ENCODE measurements at places on chromosomes 2 and 18.
A peak's percentile ranks its signal among the peaks of the same experiment; 100 is the strongest.

- DNase-seq = no peak
Observed at GRCh38 chr2:61141151-61141550, 20.8 kb upstream of the C2orf74 start.

DNA sequence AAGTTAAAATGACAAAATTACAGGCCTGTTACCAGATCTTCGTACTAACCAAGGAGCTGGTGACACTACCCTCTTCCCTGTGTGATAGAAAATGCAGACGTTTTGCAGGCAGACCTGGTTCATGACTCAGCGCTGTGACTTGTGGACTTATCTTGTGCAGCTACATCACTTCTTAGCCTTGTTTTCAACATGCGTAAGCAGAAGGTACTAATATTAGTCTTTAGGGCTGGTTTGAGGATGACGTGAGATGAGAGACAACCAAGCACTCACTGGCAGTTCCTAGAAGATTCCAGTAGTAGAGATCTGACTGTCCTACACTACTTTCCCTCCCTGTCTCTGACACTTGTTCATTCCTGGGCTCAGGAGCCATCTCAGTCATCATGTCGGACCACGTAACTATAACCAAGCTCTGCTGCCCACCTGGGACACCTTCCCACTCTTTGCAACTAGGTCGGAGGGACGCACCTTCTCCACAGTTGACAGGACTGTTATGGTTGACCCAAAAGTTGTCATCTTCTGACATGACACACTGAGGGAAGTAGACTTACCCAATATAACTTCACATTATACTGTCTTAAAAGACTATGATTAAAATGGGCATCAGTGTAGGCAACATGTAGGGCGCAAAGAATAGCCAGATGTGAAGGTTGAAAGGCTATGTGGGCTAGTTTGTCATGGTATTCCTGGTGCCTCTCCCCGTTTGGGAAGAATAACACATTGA is 64.8 kb downstream of the TNFRSF11A start:
- DNase-seq = no peak

GRCh38 chr2:199772035-199772976 is 78.7 kb downstream of the FTCDNL1 start:
- DNase-seq = no peak

DNA sequence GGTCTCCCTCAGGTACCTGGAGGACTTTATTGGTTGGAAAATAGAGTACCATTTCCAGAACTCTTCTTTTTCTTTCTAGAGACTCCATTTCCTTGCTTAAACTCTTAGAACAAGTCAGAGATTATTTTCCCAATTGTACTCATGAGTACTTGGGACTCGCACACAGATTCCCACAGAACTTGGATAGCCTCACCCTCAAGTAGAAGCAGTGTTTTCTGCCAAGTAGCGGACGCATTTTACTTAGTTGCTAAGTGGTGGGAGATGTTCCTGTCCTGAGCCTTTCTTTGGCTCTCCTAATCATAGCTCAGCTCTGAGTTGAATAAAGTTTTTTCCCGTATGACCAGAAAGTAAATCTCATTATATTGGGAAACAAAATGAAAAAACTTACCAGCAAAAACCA is 17.2 kb downstream of the SLC30A3 start:
- DNase-seq = no peak

- DNase-seq = no peak
Observed at GRCh38 chr2:60091894-60092293, 461.6 kb downstream of the BCL11A start.

GRCh38 chr2:212892193-212892592 is 259.2 kb downstream of the IKZF2 start:
- DNase-seq = no peak

DNA sequence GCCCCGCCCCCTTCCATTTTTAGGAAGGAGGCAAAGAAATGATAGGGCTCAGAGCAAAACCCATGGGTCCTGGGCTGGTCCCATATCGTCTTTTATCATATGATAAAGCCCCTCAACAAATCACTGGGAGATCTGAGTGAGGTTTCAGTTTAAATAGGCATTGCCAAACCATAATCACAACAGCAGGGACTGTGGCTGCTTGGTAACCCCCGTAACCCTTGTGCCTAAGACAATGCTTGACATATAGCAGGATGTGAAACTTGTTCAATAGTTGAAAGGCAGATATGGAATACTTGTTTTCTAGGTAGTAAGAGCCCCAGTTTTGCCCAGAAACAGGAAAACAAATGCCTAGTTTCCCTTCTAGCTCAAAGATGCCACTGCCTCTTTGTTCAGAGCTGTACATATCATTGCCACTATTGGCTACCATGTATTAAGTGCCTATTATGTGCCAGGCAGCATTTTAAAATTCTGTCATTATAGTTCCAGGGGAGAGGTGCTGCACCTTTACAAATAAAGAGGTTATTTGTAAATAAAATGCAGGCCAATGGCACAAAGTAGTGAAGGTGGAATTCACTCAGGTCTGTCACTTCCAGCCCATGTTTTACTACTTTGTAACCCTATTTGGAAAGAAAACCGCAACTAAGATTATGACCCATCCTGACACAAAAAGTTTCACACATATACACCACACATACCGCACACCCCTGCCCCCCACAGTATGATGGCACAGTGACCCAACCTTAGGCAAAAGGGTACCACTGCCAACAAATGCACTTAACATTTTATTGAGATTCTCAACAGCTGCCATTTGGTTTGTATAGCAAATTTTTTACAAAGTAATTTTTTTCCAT is 14.2 kb downstream of the NAGK start:
- DNase-seq = no peak

DNA sequence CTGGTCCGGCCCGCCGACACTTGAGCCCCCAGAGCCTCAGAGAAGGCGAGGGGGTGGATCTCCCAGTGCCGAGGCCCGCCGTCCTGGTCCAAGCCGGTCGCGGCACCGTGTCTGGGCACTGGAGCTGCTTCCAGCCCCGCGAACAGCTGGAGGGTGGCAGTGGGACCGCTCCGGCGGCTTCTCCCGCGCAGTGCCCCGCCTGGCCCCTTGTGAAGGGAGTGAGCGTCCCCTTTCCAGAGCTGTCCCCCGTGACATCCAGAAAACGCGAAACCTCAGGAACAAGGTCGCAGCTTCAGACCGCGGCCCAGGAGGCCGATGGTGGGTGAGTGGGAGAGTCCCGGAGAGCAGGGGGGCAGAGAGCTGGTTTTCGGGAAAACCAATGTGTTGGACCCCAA is 579 bp upstream of the EMX1 start:
- no peak for DNase-seq

DNA sequence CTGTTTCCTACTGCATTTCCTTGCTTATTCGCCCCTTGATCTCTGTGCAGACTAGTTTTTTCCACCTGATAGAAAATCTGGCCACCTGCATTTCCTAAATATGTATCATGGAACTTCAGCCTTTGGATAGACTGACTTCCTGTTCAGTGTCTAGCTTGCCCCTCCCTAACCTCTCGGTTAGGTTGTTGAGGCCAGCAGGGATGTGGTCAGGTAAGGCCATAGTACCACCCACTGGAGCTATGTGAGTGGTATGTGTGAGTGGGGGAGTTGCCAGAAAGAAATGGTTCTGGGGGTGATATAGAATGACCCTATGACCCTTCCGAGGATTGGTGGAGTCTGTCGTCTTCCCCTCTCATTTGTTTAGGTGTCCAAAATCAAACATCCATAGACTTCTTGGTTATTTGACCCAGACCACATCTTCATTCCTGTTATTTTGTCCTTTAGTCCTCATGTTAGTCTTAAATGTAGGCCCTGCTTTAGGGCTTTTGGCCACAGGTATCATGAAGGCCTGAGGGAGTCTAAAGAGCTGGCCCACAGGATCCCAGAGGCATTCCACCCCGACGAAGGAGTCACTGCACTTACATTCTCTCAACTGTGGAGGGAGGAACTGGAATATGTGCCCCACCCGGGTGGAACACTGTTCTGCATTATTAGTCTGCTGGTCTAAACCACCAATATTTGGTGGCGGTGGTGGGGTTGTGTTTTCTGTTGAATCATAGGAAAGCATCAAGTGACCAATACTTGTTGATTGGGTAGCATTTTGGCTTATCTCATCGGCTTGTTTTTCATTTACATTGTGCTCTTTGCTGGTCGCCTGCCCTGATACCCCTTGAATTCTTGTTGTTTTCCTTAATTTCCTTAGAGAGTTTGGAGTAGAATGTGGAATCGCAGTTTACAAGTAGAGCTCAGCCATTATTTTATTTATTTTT is 21.9 kb downstream of the CAB39 start:
- no peak for DNase-seq

GRCh38 chr18:45686891-45687611 is 36.9 kb upstream of the SLC14A1 start:
- DNase-seq = no peak

GRCh38 chr2:135685361-135685760 is 56.3 kb upstream of the UBXN4 start:
- DNase-seq = no peak

DNA sequence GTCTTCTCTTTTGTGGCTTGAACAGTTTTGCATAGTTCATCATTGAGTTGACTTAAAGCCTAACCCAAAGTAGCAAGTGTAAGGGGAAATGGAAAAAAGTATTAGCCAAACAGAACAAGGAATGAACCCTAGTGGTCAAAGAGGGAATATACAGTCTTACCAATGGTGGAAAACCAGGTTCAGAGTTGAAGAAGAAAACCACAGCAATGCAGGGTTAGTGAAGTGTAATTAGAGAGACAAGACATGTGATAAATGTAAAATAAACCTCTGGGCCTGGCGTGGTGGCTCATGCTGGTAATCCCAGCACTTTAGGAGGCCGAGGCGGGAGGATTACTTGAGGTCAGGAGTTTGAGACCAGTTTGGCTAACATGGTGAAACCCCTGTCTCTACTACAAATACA is 2.4 kb downstream of the TTN start:
- peak; percentile 18 for DNase-seq

DNA sequence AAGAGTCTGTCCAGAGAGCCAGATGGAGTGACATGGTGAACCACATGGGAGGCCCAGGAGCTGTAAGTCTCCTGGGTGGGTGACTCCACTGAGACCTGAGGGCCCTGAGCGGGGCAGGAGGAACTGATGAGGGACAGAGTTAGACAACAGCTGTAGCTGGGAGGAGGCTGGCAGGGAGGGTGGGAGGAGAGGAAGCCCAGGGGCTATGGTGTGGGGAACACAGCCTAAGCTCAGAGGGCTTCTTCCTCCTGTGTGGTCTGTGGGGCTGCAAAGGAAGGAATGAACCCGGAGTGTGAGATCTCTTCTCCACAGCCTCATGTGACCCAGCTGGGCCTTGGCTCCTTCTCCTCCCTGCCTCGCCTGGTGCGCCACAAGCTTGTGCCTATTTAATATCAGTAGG is 395.6 kb upstream of the HS6ST1 start:
- DNase-seq = no peak

GRCh38 chr2:22478329-22478728 is 906.6 kb upstream of the KLHL29 start:
- DNase-seq = no peak

- no peak for DNase-seq
Observed at GRCh38 chr2:17599617-17600016, 59.1 kb downstream of the VSNL1 start.

DNA sequence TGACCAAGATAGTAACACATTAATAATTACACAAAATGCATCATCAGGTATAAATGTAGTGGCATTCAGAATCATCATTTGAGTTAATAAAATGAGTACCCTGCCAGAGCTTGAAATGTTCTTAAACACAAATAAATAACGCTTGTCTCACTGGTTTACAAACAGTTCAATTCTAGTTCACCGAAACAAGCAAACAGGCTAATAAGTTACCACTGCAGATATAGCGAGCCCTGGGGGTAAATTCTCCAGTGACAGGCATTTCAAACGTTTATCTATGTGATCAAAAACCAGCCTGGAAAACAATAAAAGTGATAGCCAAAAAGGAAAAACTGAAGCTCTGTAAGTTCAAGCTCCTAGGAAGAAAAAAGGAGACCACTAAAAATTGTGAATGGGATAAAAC is 152.6 kb downstream of the THADA start:
- DNase-seq = no peak

GRCh38 chr18:61643884-61644647 is 248.7 kb downstream of the RNF152 start:
- DNase-seq = no peak

- DNase-seq = no peak
Observed at GRCh38 chr2:9981655-9982054, 30.2 kb downstream of the GRHL1 start.

- no peak for DNase-seq
Observed at GRCh38 chr2:196171946-196172345, 568 bp upstream of the STK17B start.

DNA sequence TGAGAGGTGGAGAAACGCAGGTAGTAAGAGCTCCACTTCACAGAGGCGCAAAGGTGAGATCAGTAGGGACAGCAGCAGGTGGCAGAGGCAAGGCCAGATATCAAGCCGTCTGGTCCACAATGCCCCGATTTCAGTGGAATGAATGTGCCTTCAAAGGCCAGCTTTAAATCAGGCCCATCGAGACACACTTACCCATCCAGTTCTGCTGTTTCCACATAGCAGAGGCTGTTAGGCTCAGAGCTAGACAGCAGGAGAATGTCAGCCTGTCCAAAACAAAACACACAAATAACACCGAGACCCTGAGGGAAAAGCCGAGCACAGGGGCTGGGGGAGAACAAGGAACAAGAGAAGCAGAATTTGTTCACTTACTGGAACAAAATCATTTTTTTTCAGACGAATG is 75.8 kb upstream of the NARS1 start:
- no peak for DNase-seq

- DNase-seq = no peak
Observed at GRCh38 chr2:77190721-77191346, 331.3 kb downstream of the LRRTM4 start.

- DNase-seq = no peak
Observed at GRCh38 chr18:78836838-78837237, 142.8 kb upstream of the SALL3 start.

- DNase-seq = no peak
Observed at GRCh38 chr2:96903815-96904214, 33.9 kb upstream of the SEMA4C start.

DNA sequence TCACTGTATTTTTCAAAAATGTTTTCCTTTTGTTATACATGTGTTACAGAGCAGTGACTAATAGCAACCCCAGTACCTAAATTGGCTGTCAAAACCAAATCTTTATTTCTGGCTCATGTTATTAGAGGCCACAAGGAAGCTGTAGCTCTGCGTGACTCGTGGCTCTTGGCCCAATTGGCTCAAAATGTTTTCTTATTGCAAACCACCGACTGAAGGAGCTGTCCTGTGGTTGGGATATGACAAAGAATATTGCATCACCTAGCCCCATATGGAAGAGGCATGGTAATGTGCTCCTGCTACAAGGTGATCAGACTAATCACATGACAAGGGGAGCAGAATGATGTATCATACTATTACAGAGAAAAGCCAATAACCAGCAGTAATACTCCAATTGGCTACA is 1058.5 kb downstream of the CBLN2 start:
- no peak for DNase-seq

DNA sequence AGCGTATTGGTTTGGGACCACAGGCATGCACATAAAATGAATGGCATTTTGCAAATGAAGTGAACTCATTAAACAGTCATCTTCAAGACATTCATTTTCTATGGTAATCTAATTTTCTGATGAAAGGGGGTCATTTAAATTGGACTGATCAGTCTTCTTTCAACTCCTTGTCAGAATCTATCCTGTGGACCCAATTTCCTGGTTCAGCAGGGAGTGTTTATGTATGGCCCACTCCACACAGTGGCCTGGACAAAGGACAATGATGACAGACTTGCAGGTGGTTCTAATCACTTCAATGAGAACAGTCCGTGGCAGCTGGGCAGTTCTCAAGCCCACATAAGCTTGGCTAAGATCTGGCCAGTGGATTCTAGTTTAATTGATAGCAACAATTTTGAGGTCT is 448.1 kb downstream of the DCDC2C start:
- DNase-seq = no peak
